ENCODE measurements at places on chromosomes 11 and 22.

- H3K4me1 ChIP-seq, result no peaks in the 10 kb centered on the region
- H3K27ac ChIP-seq, result no peak overlapping the region
- no peak for DNase-seq
- H3K4me3 ChIP-seq, result no peak overlapping the region
- no peaks in the 10 kb centered on the region for H3K27me3 ChIP-seq
These were observed 26.0 kb downstream of the BCL2L13 start for GRCh38 chr22:17664414-17665055.

- H3K4me3 ChIP-seq, result no peak overlapping the region
- no peaks in the 10 kb centered on the region for H3K4me1 ChIP-seq
- H3K27me3 ChIP-seq, result no peaks in the 10 kb centered on the region
- no peak for DNase-seq
These were observed 2.1 kb upstream of the MS4A6A start for GRCh38 chr11:60184824-60185511.

- no peak overlapping the region for H3K4me3 ChIP-seq
- no peaks in the 10 kb centered on the region for H3K4me1 ChIP-seq
- peak; percentile 23 for DNase-seq
- H3K27ac ChIP-seq, result no peak overlapping the region
These were observed 37.8 kb upstream of the GRAMD4 start for GRCh38 chr22:46582281-46582933.

- no peak overlapping the region for H3K4me3 ChIP-seq
- no peaks in the 10 kb centered on the region for H3K27me3 ChIP-seq
- no peak overlapping the region for H3K27ac ChIP-seq
- no peak for DNase-seq
- H3K4me1 ChIP-seq, result no peaks in the 10 kb centered on the region
These were observed 8.1 kb upstream of the GDPD4 start for GRCh38 chr11:77309401-77310085.

- H3K4me3 ChIP-seq, result no peak overlapping the region
- H3K36me3 ChIP-seq, result peaks cover 2% of the 10 kb centered on the region
- H3K27me3 ChIP-seq, result no peaks in the 10 kb centered on the region
- no peak for DNase-seq
- no peaks in the 10 kb centered on the region for H3K4me1 ChIP-seq
- H3K27ac ChIP-seq, result no peak overlapping the region
These were observed 1.8 kb downstream of the C11orf86 start for GRCh38 chr11:66976925-66977324.

GRCh38 chr11:88181776-88182175 is 6.5 kb upstream of the RAB38 start:
- H3K27ac ChIP-seq, result no peak overlapping the region
- H3K36me3 ChIP-seq, result no peaks in the 10 kb centered on the region
- no peak overlapping the region for H3K4me3 ChIP-seq
- 0 out of 2 replicates have a peak, but pooled peaks cover 2% of the 10 kb centered on the region for H3K4me1 ChIP-seq
- DNase-seq, result no peak
